ENCODE measurements at places on chromosomes 13 and 19.
A peak's percentile ranks its signal among the peaks of the same experiment; 100 is the strongest.

- DNase-seq, result no peak
Observed at GRCh38 chr13:113741191-113741668, 17.8 kb upstream of the TMEM255B start.

- no peak for DNase-seq
Observed at GRCh38 chr19:31023038-31023437, 326.2 kb downstream of the TSHZ3 start.

DNA sequence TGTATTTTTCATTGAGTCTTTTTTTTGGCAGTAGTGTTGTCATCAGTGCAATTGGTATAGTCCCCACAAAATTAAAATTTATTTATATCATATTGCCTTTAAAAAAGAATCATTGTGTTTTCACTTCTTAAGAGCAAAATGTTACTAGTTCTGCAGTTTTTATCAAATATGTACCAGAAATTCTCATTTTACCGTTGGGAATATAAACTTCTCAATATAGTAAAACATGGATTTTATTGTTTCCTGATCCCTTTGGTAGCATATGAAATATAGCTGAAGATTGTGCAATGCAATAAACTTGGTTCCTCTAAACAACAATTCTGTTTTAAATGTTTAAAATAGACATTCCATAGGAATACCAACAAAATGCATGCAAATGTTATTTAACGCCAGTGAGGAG, 306.5 kb upstream of the PCDH20 start:
- no peak for DNase-seq

- DNase-seq, result no peak
Observed at GRCh38 chr19:15989889-15990288, 41.1 kb downstream of the OR10H4 start.

- no peak for DNase-seq
Observed at GRCh38 chr13:51840917-51841316, 4.1 kb downstream of the TMEM272 start.

DNA sequence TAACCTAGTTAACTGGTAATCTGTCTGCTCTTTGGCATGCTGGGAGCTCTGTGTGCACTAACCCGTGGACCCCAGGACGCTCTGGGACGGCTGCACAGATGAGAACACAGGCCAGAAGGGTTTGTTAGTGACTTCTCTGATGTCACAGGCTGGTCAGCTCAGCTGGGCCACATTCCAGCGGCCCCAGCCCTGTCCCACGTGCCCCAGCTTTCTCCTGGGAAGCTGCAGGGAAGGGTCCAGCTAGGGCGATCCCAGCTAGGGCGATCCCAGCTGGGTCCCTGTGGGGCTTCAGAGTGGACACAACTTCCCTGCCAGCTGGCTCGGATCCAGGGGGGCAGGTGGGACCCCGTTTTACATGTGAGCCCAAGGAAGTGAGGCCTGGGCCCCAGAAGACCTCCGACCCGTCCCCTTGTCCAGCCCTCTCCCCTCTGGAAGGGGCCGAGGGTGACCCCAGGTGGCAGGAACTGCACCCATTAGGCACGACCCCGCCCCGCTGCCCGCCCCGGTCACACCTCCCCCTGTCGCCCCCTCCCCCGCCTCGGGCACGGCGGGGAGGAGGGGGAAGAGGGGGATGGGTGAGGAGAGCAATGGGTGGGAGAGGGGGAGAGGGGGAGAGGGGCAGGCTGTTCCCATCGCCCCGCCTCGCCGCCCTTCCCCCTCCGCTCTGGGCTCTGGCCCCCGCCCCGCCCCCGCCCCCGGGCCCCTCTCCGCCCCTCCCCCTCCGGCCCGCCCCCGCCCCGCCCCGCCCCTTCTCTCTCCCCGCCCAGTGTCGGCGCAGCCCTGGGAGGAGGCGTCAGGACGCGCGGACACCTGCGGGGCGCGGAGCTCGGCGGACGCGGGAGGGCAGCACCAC, 75.2 kb upstream of the MCF2L start:
- DNase-seq, result peak; percentile 70

- no peak for DNase-seq
Observed at GRCh38 chr13:51330791-51331190, 8.7 kb upstream of the SERPINE3 start.

DNA sequence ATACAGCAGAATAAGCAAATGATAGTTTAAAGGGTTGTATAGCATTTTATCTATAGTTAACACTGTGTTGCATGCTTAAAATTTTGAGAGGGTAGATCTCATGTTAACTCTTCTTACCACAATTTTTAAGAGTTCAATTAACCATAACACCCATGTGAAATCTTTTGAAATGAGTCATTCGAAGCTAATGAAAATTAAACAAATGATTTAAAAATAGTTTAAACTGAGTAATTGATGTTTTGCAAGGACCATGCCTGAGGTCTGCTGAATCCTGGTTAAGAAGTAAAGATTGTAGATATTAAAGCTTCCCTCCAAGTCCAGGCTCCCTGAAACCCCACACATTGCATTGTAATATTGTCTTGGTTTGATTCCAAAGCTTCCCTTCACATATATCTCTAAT, 176.7 kb upstream of the RNF113B start:
- DNase-seq, result no peak

GRCh38 chr19:19068659-19069654, 5.2 kb downstream of the SLC25A42 start:
- no peak for DNase-seq

Measured in NCI-H1436 (cell line).